ENCODE measurements at places on chromosomes 3 and 15. TPM values are rescaled to one million over a fixed set of nuclear protein-coding genes. Genes with fewer than 3 reads are reported as not detected.

GRCh38 chr3:142210144-142210543 is 15.2 kb downstream of the GK5 start:
- H3K27ac ChIP-seq = no peak overlapping the region
- H3K36me3 ChIP-seq = peaks cover 72% of the 10 kb centered on the region
- H3K4me1 ChIP-seq = peaks cover 8% of the 10 kb centered on the region
- no peak overlapping the region for H3K4me3 ChIP-seq

The NTRK3 gene
- total RNA-seq = 0.51 TPM

DNA sequence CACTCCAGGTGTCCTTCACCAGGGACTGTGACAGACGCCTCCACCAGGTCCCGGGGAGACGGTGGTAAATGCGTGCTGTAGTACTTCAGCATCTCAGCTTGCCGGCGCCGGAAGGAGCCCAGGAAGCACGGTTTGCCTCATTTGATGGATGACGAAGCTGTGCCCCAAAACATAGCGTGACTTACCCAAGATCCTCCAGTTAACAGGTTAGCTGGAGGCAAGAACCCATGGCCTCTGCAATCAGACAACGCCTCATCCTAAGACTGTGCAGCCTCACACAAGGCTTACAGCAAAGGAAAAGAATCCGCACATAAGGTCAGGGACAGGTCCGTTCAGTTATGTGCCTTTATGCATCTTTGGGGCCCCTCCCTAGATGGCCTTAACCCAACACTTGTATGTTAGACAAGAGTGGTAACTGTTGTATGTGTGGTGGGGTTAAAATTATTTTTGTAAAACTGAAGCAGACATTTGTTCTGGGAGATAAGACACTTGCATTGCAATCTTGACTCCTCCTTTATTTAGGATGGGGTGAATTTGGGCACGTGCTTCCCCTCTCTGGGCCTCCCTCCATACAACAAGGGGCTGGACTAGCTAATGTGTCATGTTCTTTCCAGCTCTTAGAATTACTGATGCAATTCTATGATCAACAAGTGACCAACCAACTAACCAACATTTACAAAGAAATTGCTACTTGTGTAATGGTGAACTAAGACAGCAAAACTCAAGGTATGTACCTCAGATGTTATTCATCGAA is 39.4 kb downstream of the VGLL4 start:
- peaks cover 67% of the 10 kb centered on the region for H3K36me3 ChIP-seq
- peak overlapping the region; percentile 17 for H3K27ac ChIP-seq
- DNase-seq = no peak
- no peak overlapping the region for H3K4me3 ChIP-seq

The MAN2C1 gene
- 240 TPM for total RNA-seq

The CSK gene
- 261 TPM for total RNA-seq

DNA sequence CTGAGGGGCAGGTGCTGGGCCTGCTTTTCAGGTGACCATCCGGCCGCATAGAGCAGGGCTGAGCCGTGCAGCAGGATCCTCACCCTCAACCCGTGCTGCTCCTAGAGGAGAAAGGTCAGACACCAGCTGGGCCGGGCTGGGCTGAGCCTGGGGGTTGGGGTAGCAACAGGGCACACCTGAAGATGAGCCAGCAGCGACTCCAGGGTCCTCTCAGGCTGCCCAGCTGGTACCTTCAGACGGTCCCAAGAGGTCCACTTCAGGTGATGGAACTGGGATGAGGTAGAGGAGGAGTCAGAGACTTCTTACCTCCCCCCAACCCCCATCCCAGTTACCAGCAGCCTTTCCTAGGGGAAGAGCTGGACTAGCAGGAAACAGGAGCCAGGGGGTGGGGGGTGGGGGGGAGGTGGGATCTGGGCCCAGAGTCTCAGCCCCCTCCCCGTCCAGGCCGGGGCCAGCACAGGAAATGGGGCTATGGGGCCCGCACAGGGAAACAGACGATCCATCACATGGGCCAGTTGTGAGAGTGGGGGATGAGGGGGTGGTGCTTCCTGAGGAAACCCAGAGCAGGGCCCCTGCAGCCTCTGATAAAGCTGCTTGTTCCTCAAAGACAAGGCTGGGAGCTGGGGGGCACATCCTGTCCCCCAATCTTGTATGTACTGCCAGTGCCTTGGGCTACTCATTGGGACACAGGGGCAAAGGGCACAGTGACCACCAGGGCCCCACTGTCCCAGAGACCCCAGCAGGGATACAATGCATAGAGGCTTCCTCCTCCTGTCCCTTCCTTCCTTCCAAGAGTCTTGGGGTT is 3.0 kb downstream of the INKA1 start:
- no peak for DNase-seq
- H3K27ac ChIP-seq = no peak overlapping the region
- H3K27me3 ChIP-seq = peaks cover 15% of the 10 kb centered on the region
- peaks cover 15% of the 10 kb centered on the region for H3K36me3 ChIP-seq
- peaks cover 22% of the 10 kb centered on the region for H3K4me1 ChIP-seq

The STAG1 gene
- total RNA-seq = 42.3 TPM

The KNG1 gene
- not detected for total RNA-seq

GRCh38 chr3:132916096-132916495 is 122.1 kb upstream of the TMEM108 start:
- no peaks in the 10 kb centered on the region for H3K27me3 ChIP-seq
- no peaks in the 10 kb centered on the region for H3K36me3 ChIP-seq
- no peaks in the 10 kb centered on the region for H3K4me1 ChIP-seq
- no peak overlapping the region for H3K27ac ChIP-seq

DNA sequence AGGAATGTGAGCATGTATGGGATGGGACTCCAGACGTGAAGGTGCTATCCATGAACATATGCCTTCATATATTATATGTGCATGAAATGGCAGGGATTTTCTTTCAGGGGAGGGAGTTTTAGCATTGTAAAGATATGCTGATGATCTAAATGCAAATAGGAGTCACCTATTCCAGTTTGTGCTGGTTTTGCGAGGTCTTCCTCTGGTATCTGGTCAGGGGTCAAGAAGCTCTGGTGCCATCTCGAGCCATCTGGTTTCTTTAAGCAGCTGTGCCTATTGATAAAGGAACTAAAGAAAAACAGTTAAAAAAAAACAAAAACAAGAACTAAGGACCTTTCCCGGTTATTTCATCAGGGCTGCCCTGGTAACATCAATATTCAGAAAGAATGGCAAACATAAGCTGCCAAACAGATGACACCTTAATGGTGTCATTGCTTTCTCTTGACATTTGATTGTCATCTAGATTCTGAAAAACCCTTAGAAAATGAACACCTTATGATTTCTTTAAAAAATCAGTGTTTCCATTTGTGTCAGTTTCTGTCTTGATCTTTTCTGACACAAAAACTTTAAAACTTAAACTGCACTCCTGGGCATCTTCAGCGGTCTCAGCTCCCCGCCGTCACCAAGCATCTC is 22.7 kb downstream of the APH1B start:
- no peaks in the 10 kb centered on the region for H3K27me3 ChIP-seq
- H3K27ac ChIP-seq = no peak overlapping the region
- DNase-seq = no peak
- H3K4me3 ChIP-seq = no peak overlapping the region

- peaks cover 5% of the 10 kb centered on the region for H3K4me1 ChIP-seq
- DNase-seq = no peak
- H3K36me3 ChIP-seq = no peaks in the 10 kb centered on the region
- no peak overlapping the region for H3K4me3 ChIP-seq
- H3K27me3 ChIP-seq = no peaks in the 10 kb centered on the region
- H3K27ac ChIP-seq = no peak overlapping the region
Observed at GRCh38 chr3:171526869-171527268, 66.7 kb upstream of the TNIK start.

- no peaks in the 10 kb centered on the region for H3K27me3 ChIP-seq
- H3K4me1 ChIP-seq = peaks cover 37% of the 10 kb centered on the region
- peak overlapping the region; percentile 9 for H3K27ac ChIP-seq
- peaks cover 14% of the 10 kb centered on the region for H3K36me3 ChIP-seq
- no peak for DNase-seq
Observed at GRCh38 chr3:12560505-12561190, 3.8 kb downstream of the MKRN2 start.

GRCh38 chr3:35422836-35423601 is 216.3 kb upstream of the ARPP21 start:
- no peak for DNase-seq
- H3K4me3 ChIP-seq = no peak overlapping the region

GRCh38 chr15:74511583-74511982 is 29.4 kb upstream of the ARID3B start:
- H3K27me3 ChIP-seq = no peaks in the 10 kb centered on the region
- H3K27ac ChIP-seq = peak overlapping the region; percentile 44
- no peak for DNase-seq
- no peak overlapping the region for H3K4me3 ChIP-seq

- no peaks in the 10 kb centered on the region for H3K36me3 ChIP-seq
- H3K4me3 ChIP-seq = no peak overlapping the region
- no peak overlapping the region for H3K27ac ChIP-seq
- peaks cover 21% of the 10 kb centered on the region for H3K27me3 ChIP-seq
- H3K4me1 ChIP-seq = no peaks in the 10 kb centered on the region
Observed at GRCh38 chr3:142857056-142857455, 31.8 kb downstream of the PCOLCE2 start.

The TMEM207 gene
- not detected for total RNA-seq

DNA sequence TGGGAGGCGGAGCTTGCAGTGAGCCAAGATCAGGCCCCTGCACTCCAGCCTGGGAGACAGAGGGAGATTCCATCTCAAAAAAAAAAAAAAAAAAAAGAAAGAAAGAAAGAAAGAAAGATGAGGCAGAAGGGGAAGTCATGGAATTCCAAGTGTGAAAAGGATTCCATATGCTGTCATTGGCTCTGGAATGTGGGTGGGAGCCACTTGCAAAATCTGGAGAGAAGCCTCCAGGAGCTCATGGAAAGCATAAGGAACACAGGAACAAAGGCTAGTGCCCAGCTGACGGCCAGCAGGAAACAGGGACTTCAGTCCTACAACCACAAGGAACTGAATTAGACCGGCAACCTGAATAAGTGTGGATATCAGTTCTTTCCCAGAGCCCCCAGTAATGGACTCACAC is 12.5 kb upstream of the TRAK1 start:
- H3K27ac ChIP-seq = peak overlapping the region; percentile 28
- H3K36me3 ChIP-seq = peaks cover 20% of the 10 kb centered on the region
- H3K4me1 ChIP-seq = peaks cover 42% of the 10 kb centered on the region
- H3K27me3 ChIP-seq = no peaks in the 10 kb centered on the region
- H3K4me3 ChIP-seq = no peak overlapping the region
- DNase-seq = no peak

The RAB8B gene
- total RNA-seq = 214 TPM

The BFSP2 gene
- not detected for total RNA-seq

GRCh38 chr3:113898892-113899291 is 48.9 kb upstream of the ZDHHC23 start:
- peaks cover 2% of the 10 kb centered on the region for H3K4me1 ChIP-seq
- H3K4me3 ChIP-seq = no peak overlapping the region
- no peak overlapping the region for H3K27ac ChIP-seq

DNA sequence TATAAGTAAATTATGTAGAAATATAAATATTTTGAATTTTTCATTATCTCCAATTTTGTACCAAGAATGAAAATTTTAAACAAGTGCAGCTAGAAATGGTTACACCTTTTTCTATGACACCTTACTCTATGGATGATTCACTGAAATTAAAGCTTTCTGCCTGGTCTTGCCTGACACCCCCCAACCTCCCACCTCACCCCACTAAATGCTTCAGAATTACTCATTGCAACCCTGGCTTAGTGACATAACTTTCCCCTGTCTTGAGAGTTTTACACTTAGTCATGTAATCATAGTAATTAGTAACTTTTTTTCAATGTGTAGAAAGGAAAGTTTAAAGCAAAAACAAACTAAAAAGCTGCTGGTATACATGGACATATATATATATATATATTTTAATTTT is 42.0 kb upstream of the MEIS2 start:
- H3K27me3 ChIP-seq = no peaks in the 10 kb centered on the region
- no peaks in the 10 kb centered on the region for H3K4me1 ChIP-seq
- no peaks in the 10 kb centered on the region for H3K36me3 ChIP-seq
- no peak overlapping the region for H3K27ac ChIP-seq
- DNase-seq = no peak

DNA sequence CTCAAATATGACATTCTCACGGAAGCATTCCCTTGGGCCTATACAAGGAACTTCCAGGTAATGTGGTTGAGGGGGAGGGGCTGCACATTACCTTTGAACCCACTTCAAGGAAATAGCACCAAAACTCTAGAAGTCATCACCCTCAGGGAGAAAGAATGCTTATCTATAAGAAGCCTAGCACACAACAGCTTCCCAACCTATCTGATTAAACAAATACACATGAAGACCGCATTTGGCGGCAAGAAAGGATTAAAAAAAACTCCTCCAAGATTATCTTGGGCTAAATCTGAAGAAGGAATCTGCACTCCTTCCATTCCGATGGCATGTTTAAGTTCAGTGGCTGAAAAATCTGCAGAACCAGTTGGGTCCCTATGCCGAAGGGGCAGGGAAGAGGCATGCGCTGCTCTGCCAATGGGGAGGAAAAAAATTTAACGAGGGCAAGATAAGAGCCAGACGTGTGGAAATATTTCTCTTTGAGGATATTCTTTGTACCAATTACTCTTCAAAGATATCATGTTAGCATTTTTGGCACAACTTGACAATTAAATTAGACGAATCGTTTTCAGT is 82.0 kb upstream of the WNT5A start:
- no peaks in the 10 kb centered on the region for H3K36me3 ChIP-seq
- H3K27ac ChIP-seq = no peak overlapping the region
- no peak for DNase-seq

The OXNAD1 gene
- total RNA-seq = 20.5 TPM

- H3K27me3 ChIP-seq = peaks cover 47% of the 10 kb centered on the region
- no peak overlapping the region for H3K27ac ChIP-seq
- no peak overlapping the region for H3K4me3 ChIP-seq
- no peak for DNase-seq
Observed at GRCh38 chr3:24684506-24685023, 189.9 kb upstream of the THRB start.

The INTS14 gene
- 45.4 TPM for total RNA-seq

The GRAMD2A gene
- total RNA-seq = not detected

DNA sequence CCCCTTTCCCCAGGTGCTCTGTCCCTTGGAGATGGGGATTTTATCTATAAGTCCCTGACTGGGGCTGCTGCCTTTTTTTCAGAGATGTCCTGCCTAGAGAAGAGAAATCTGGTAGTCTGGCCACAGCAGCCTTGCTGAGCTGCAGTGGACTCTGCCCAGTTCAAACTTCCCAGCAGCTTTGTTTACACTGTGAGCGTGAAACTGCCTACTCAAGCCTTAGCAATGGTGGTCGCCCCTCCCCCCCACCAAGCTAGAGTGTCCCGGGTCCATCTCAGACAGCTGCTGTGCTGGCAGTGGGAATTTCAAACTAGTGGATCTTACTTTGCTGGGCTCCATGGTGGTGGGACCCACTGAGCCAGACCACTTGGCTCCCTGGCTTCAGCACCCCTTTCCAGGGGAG is 38.9 kb downstream of the TMEM266 start:
- no peak overlapping the region for H3K4me3 ChIP-seq
- H3K27ac ChIP-seq = no peak overlapping the region
- no peak for DNase-seq
- H3K27me3 ChIP-seq = peaks cover 48% of the 10 kb centered on the region
- H3K36me3 ChIP-seq = no peaks in the 10 kb centered on the region

The RFTN1 gene
- total RNA-seq = 93.7 TPM

DNA sequence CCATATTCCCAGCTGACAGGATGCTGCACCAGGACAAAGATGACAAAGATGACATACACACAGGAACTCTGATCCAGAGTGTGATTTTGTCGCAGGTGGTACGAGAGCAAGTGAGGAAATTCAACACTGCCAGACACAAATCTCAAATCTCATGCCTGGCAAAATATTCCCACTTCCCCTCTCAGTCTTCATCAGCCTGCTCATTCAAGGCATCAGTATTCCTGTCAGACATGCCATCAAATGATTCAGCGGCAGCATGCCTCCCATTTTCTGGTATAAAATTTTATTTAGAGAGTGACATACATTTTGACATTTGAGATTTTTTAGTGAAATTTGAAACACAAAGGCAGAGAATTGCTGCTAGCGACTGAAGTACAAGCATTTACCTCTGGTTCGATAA is 228.1 kb upstream of the LMCD1 start:
- H3K4me3 ChIP-seq = no peak overlapping the region
- no peaks in the 10 kb centered on the region for H3K4me1 ChIP-seq
- no peaks in the 10 kb centered on the region for H3K27me3 ChIP-seq

The SPSB4 gene
- not detected for total RNA-seq
